ENCODE measurements at places on chromosomes 11 and 22.

DNA sequence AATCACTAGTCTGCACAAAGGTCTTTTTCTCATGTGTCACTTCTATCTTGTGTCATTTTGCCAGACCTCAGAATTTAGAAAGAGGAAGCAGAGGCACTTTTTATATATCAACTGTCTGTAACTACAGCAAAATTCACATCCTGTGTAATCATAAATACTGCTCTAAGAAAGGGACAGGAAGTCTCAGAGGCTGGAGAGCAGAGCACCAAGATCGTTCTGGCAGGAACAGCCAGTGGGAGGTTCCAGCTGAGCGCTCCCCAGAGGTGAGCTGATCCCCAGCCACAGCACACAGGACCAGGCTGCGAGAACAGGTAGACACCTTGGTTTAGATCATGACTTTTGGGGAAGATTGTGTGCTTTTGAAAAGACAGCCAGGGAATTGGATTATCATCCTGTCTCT lies at the start of gene MS4A7:
Gene MS4A7, plus strand, starts transcription at position 179 of the 400 bp plus-strand sequence. CDS start 4,610 bp downstream, outside the sequence.
- DNase-seq = no peak

GRCh38 chr11:12540075-12540680 lies 134.0 kb upstream of the TEAD1 start:
- DNase-seq = no peak

DNA sequence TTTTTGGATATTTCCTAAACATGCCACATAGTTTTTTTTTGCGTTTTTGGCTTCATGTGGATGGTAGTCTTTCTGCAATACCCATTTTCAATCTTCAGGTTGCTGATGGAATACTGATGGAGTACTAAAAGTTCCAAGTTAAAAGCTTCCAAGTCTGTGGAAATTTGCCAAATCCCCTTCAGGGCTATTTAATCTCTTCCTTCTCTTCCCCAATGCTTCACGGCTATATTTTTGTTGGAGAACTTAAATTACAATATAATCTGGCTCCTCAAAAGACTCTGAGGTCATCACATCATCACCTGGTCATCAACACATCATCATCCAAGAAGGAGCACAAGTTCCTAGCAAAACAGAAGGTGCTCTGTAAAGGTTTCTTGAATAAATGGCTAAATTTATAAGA lies 881.0 kb upstream of the TENM4 start:
- no peak for DNase-seq

DNA sequence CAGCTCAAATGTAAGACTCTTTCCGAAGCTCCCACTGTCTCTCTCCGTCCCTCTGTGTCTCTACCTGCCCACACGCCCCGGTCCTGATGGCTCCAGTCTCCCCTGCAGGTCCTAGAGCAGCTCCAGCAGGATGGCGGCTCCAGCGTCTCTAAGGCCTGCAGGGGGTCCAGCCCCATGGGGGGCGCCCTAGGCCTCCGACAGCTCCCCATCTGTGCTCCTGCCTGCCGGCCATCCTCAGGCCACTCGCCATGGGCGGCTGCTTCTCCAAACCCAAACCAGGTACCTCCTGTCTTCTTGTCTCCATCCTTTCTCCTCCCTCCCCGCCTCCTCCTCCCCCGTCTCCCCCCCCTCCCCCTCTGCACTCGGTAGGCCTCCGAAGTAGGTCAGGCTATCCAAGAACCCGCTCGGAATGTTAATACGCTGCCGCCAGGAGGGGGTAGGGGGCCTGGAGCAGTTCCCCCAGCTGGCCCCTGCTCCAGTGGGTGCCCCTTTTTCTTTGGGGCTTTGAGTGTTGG lies 699 bp downstream of the AIFM3 start:
- DNase-seq = no peak

DNA sequence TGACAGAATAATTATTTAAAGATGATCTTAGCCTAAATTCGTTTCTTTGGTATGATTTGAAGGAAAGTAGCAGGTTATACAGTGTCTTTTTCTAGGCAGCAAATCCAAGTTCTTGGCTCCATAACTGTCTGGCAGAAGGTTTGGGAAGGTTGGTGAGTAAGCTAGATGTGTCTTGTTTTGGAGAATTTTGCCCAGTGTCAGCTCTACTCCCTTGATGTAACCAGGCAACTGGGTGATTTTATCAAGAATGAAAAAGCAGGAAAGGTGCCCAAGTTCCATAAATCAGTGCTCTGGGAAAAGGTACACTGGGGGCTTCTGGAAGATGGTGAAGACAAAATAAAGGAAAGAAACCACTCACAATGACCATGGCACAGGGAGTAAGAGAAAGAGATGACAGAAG lies 71.5 kb upstream of the USP47 start:
- no peak for DNase-seq

- no peak for DNase-seq
Observed at GRCh38 chr11:65431451-65432099, 9.0 kb downstream of the NEAT1 start.

DNA sequence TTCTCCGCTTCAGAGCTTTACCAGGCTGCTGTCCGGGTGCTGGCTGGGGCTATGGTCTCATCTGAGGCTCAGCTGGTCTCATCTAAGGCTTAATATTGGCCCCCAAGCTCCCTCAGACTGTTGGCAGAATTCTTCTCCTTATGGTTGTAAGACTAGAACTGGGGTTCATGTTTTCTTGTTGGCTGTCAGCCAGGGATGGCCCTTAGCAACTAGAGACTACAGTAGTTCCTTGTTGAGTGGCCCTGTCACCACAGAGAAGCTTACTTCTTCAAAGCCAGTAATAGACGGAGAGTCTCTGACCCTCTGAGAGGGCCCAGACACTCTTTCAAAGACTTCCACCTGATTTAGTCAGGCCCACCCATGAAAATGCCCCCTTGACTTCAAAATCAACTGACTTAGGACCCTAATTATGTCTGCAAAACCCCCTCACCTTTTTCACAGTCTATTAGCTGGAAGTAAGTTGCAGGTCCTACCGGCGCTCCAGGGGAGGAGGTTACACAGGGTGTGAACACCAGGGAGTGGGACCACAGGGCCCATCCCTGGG lies 24.2 kb upstream of the TREH start:
- no peak for DNase-seq

DNA sequence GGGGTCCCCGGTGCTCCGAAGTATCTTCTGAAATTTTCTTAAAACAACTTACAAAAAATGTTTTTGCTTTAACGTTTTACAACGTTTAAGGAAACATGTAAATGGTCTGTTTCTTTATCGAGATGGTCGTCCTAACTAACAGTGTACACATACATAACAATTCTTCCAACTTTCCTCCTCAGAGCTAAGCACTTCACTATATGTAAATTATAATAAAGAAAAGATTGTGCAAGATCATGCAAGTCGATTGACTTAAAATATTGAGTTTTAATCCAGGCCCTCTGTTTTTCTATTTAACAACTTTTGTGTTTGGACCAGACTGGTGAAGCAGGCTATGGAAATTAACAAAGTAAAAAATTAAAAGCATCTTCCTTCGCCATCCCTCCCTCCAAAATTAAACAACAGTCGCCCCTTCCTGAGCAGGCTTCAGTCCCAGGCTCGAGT lies 4.9 kb downstream of the ALX4 start:
- DNase-seq = no peak

DNA sequence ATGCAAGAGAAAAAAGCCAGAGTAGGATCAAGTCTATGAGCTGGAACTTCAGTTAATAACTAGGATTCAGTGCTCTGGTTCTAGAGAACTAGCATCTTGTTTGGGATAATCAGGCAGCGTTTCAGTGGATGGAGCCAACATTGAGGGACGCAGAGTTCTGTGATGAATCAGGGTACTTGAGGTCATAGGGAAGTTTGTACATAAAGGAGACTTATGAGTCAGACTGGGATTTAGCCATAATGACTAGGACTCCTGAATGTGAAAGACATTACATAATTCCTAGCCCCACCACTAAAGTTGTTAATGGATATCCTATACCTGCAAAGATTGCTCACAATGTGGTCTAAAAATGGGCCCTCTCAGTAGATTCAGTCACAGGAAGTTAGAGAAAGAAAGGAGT lies 6.8 kb downstream of the SLN start:
- DNase-seq = no peak

GRCh38 chr11:77525455-77526091 lies 51.7 kb upstream of the PAK1 start:
- no peak for DNase-seq

- DNase-seq = no peak
Observed at GRCh38 chr11:104763930-104764709, 134.1 kb downstream of the CASP12 start.

GRCh38 chr11:118845369-118845768 lies 38.3 kb upstream of the CXCR5 start:
- DNase-seq = no peak

- peak; percentile 4 for DNase-seq
Observed at GRCh38 chr11:22337596-22338485, at the start of gene SLC17A6. Gene SLC17A6 (plus strand): TSS chr11:22338381. CDS start chr11:22338534, 153 bp downstream.

- no peak for DNase-seq
Observed at GRCh38 chr11:66150725-66151124, 80.7 kb downstream of the PACS1 start.

- DNase-seq = no peak
Observed at GRCh38 chr11:110362971-110363509, 66.6 kb upstream of the RDX start.

DNA sequence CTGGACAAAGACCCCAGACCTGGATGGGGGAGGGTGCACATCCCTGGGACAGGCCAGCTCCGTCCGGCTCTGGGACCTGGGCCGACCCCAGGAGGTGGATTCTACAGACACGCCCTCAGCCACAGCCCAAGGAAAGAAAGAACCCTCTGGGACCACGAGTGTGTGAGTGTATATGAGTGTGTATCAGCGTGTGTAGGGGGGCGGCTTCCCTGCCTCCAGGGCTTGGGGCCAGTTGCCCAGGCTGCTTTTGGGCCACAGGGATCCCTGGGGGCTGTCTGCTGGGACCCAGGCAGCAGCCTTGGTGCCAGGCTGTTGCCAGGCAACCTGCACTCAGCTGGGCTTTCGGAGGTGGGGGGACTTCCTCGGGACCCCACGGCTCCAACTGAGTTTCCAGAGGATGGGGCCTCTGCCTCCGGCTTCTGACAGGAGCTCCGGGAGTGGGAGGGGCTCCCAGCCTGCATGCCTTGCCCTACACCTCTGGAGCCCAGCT lies 8.9 kb downstream of the DUSP8 start:
- no peak for DNase-seq

GRCh38 chr11:20003351-20003750 lies 156.9 kb downstream of the DBX1 start:
- no peak for DNase-seq

- DNase-seq = no peak
Observed at GRCh38 chr22:27654546-27655445, 146.8 kb downstream of the MN1 start.

DNA sequence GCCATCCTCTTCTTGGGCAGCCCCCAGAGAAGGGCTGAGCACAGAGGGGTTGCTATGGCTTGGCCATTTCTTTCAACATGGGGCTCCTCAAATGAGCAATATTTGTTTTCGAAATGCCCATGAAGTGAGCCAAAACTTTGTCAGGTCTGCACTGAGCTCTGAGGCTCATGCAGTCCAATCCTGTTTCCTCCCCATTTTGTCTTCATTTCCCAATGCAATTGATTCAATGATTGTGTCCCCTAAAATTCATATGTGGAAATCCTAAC lies 60.6 kb upstream of the CD44 start:
- DNase-seq = no peak
